ENCODE measurements at places on chromosomes 3 and 15.

DNA sequence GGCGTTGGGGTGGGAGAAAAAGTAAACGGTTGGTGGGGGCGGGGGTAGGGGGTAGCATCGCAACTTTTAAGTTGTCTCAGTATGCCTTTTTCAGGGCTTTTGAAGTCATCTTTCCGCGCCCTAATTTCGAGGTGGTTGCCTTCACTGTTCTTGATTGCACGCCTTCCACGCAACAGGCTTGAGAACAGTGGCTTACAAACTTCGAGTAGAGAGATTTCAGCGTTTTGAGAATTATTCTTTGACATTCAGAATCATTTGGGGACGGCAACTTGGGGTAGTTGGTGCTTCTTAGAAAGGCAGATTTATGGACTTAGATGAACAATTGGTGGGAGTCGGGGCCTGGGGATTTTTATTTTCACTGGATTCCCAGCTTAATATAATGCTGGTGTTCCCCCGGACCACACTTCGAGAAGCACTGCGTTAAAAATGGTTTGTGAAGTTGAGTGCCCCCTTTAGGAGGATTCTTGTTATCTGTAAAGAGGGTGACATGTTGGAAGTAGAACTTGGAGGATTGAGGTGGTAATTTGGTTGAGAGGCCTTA lies 880 bp downstream of the PPP4R2 start:
- peak; percentile 75 for DNase-seq

DNA sequence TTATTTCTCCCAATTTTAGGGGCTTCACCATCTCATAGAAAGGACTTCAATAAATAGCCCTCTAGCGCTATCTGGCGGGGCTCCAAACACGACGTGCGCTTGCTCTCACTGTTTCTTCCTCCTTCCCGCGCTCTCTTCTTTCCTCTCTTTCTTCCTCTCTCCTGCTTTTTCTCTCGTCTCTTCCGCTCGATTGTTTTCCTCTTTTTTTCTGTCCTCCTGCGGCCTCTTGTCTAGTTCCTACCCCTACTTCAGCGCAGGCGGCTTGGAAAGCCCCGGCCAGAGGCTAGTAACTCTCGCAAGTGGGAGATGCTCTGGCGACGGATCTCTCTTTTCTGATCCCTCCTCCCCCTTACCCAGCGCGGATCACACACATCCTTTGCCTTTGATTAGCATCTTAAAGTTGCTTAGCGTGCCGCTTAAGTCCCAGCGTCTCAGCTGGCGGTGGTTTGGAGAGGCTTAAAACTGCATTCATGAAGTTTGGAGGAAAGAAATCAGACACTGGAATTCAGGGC lies 6.2 kb upstream of the MEIS2 start:
- DNase-seq = peak; percentile 47

DNA sequence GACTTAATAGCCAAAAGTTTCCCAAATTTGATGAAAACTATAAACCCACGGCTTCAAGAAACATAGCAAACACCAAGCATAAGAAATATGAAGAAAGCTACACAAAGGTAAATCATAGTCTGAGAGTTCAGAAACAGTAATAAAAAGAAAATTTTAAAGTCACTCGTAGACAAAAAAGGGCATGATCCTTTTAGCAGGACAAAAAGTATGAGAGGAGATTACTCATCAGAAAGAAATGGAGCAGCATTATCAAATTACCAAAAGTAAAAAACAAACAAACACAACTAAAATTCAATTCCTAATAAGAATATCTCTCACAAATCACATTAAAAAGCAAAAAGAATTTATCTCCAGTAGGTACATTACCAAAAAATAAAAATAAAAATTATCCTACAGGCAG lies 279.4 kb upstream of the UBE2E2 start:
- no peak for DNase-seq

- no peak for DNase-seq
Measured at GRCh38 chr15:49813625-49814024, 192.8 kb downstream of the DTWD1 start.

- DNase-seq = no peak
Measured at GRCh38 chr3:154151969-154152368, 30.8 kb downstream of the ARHGEF26 start.

GRCh38 chr15:96521386-96521785 lies 190.9 kb downstream of the NR2F2 start:
- no peak for DNase-seq
